CD8-positive, alpha-beta memory T cell (primary cell): ENCODE measurements at places on chromosomes 11 and 22. TPM values are rescaled to one million over a fixed set of nuclear protein-coding genes. Genes with fewer than 3 reads are reported as not detected.

DNA sequence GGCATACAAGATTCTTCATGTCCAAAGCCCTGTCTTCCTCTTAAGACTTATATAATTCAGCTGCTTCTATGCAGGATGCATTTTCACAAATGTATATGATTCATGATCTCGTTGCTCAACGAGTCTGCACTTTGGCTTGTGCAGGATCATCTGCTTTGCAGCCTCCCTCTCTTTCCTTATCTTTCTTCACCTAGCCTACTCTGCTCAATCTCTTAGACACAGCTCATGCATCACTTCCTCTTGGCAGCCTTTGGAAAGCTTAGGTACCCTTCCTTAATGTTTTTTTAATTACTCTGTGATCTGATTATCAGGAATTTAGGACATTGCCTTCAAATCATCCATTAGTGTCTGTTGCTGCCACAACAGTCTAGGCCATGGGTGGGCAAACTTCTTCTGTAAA lies 673.8 kb downstream of the NELL1 start:
- no peak overlapping the region for H3K27ac ChIP-seq
- H3K4me1 ChIP-seq: no peaks in the 10 kb centered on the region
- no peaks in the 10 kb centered on the region for H3K36me3 ChIP-seq
- no peak for DNase-seq
- no peaks in the 10 kb centered on the region for H3K27me3 ChIP-seq
- H3K4me3 ChIP-seq: no peak overlapping the region

- no peaks in the 10 kb centered on the region for H3K36me3 ChIP-seq
- no peaks in the 10 kb centered on the region for H3K27me3 ChIP-seq
- no peaks in the 10 kb centered on the region for H3K4me1 ChIP-seq
- DNase-seq: no peak
- no peak overlapping the region for H3K4me3 ChIP-seq
Measured at GRCh38 chr11:69492201-69492991, 10.9 kb downstream of the LINC01488 start.

GRCh38 chr11:129013737-129014475 lies 71.2 kb upstream of the TP53AIP1 start:
- no peaks in the 10 kb centered on the region for H3K36me3 ChIP-seq
- DNase-seq: no peak
- H3K4me3 ChIP-seq: no peak overlapping the region
- no peaks in the 10 kb centered on the region for H3K27me3 ChIP-seq
- H3K27ac ChIP-seq: no peak overlapping the region

DNA sequence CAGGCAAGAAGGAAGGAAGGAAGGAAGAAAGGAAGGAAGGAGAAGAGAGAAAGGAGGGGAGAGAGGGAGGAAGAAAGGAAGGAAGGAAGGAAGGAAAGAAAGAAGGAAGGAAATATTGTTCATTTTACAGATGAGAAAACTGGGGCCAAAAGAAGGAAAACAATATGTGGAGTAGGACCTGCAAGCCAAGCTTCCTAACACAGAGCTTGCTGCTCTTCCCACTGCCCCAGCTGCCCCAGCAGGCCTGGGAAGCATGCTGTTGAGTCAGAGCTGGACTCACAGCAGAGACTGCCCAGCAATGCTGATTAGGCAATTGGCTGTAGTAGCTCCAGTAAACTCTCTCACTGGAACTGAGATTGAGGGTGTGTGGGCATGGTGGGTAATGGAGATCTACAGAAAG lies 42.6 kb upstream of the SMCO4 start:
- no peak overlapping the region for H3K27ac ChIP-seq
- no peak overlapping the region for H3K4me3 ChIP-seq
- H3K27me3 ChIP-seq: no peaks in the 10 kb centered on the region
- no peak for DNase-seq

DNA sequence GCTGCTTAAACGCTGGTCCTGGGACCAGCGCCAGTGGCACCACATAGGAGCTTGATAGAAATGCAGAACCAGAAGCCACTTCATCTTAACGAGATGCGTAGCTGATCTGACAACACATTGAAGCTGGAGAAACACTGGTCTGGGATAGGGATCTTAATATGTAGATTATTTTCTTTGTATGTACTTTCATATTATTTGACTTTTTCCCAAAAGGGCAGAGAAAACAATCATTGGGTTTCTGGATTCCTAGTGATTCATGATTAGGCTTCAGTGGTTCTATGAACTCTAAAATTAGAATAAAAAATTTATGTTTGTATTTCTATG lies 12.3 kb downstream of the MPEG1 start:
- H3K27me3 ChIP-seq: no peaks in the 10 kb centered on the region
- H3K4me3 ChIP-seq: no peak overlapping the region
- H3K27ac ChIP-seq: no peak overlapping the region
- no peaks in the 10 kb centered on the region for H3K36me3 ChIP-seq
- no peaks in the 10 kb centered on the region for H3K4me1 ChIP-seq

The TECTA gene
- total RNA-seq: 0.39 TPM

DNA sequence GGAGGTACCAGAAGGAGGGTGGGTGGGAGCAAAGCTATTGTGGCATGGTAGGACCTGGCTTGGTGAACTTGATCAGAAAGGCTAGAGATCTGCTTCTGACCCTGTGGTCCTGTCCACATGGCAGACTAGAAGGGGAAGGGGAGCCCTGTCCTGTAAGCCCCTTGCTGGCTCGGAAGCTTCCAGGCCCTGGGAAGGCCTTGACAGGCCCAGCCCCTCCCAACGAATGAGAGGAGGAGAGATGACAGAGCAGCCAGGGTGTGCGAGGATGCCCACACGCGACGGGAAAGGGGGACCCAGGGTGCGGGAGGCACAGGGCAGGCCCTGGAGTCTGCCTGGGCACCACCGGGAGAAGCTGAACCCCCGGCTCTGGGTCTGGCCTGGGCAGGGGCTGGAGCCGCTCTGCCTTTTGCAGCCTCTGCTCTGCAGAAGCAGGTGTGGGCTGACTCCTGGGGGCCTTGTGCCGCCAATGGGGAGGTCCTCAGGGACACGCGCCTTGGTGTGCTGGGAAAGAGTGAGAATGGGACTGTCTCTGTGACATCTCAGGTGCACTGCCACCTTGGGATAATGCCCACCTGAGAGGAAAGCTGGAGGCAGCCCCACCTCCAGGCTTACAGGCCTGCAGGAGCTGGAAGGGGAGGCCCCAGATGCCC lies 1447.5 kb downstream of the BRD1 start:
- no peak for DNase-seq
- no peak overlapping the region for H3K4me3 ChIP-seq
- no peaks in the 10 kb centered on the region for H3K4me1 ChIP-seq
- no peaks in the 10 kb centered on the region for H3K36me3 ChIP-seq

The KCTD14 gene
- total RNA-seq: 0.20 TPM

DNA sequence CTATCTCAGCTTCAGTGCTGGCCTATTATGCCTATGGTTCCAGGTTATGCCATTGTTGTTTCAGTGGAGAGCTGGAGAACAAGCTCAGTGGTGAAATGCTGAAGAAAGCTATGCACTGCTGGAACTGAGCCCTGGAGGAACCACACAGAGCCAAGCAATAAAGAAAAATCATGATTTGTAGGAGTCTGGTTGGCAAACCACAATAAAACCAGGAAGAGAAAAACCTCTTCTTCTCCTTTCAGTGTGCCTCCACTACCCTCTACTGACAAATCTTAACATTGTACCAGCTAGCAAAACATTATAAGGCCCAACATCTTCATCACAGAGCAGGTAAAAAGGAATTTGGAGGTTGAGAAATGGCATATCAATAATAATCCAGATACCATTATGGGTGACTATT lies 5.3 kb downstream of the OR51F2 start:
- DNase-seq: no peak
- H3K4me1 ChIP-seq: no peaks in the 10 kb centered on the region
- no peaks in the 10 kb centered on the region for H3K27me3 ChIP-seq
- H3K36me3 ChIP-seq: no peaks in the 10 kb centered on the region

DNA sequence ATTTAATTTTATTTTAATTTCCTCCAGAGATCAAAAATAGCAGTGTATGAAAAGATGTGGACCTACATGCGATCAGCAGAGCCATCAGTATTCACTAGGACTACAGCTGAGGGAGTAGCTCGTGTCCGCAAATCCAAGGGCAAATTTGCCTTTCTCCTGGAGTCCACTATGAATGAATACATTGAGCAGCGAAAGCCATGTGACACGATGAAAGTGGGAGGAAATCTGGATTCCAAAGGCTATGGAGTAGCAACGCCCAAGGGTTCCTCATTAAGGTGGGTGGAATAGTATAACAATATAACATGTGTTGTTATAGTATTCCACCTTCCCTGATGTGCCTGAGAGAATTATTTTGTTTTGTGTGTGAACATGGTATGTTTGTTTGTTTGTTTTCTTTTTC lies 88.3 kb downstream of the MSANTD4 start:
- no peaks in the 10 kb centered on the region for H3K27me3 ChIP-seq
- H3K36me3 ChIP-seq: no peaks in the 10 kb centered on the region
- H3K4me3 ChIP-seq: no peak overlapping the region
- H3K4me1 ChIP-seq: no peaks in the 10 kb centered on the region
- no peak overlapping the region for H3K27ac ChIP-seq

- no peaks in the 10 kb centered on the region for H3K36me3 ChIP-seq
- H3K27me3 ChIP-seq: no peaks in the 10 kb centered on the region
- no peak overlapping the region for H3K4me3 ChIP-seq
- no peaks in the 10 kb centered on the region for H3K4me1 ChIP-seq
- DNase-seq: no peak
- no peak overlapping the region for H3K27ac ChIP-seq
Measured at GRCh38 chr22:45960477-45961386, 16.2 kb downstream of the WNT7B start.

GRCh38 chr11:96554236-96554820 lies 164.5 kb downstream of the JRKL start:
- no peaks in the 10 kb centered on the region for H3K36me3 ChIP-seq
- no peak overlapping the region for H3K27ac ChIP-seq
- no peaks in the 10 kb centered on the region for H3K27me3 ChIP-seq
- DNase-seq: no peak
- no peaks in the 10 kb centered on the region for H3K4me1 ChIP-seq

GRCh38 chr11:19789835-19790710 lies 77.4 kb downstream of the NAV2 start:
- H3K27ac ChIP-seq: no peak overlapping the region
- no peak overlapping the region for H3K4me3 ChIP-seq
- no peak for DNase-seq
- no peaks in the 10 kb centered on the region for H3K27me3 ChIP-seq
- H3K36me3 ChIP-seq: no peaks in the 10 kb centered on the region

DNA sequence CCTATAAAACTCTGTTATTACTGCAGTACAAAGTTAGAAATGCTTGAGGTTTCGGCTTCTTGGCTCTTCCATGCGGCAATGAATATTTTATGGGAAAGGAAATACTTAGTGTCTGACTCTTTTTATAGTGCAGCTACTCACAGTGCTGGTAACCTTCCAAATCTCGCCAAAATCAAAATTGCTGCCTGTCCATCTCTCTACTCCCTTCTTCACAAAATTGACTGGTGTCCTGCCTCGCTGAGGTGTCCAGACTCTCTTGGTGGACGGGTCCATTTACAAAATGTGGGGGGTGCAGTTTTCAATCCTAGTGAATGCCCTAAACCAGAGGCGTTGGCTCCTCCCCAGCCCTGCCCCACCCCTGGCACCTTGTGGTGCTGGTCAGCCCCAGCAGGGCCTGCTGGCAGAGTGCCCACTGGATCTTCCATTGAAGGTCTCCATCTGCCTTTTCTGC lies 73.5 kb downstream of the ZBTB16 start:
- H3K4me3 ChIP-seq: no peak overlapping the region
- no peak for DNase-seq

- H3K27me3 ChIP-seq: no peaks in the 10 kb centered on the region
- no peak for DNase-seq
- no peaks in the 10 kb centered on the region for H3K4me1 ChIP-seq
- H3K27ac ChIP-seq: no peak overlapping the region
Measured at GRCh38 chr22:26082866-26083265, 86.4 kb upstream of the SEZ6L start.

DNA sequence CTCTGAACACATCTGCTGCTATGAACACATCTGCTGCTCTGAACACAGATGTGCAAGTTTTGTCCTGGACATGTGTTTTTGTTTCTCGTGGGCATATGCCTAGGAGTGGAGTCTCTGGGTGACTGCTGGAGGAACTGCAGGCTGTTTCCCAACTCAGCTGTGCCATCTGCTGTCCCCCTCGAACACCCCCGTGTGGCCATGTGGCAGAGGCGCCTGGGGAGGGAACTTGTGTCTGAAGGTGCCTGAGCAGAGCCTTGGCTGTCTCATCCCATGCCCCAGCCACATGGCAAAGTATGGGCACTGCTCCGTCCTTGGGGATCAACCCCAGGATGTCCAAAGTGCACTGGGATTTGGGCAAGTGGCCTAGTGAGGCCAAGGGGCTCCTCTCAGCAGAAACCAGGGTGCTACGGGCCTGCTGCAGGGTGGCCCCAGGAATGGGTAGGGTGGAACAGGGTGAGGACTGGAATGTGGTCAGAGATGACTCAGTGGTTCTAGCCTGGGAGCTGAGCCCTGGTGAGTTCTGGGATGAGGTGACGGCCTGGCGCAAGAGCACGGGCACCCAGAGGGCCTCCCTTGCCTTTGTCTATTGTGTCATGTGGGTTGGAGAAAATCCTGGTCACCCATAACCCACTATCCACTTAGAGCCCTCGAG lies 14.7 kb downstream of the GATD1 start:
- no peak overlapping the region for H3K27ac ChIP-seq
- H3K4me3 ChIP-seq: no peak overlapping the region
- H3K4me1 ChIP-seq: no peaks in the 10 kb centered on the region
- no peak for DNase-seq

GRCh38 chr11:18615628-18616392 lies 16.2 kb downstream of the MISFA start:
- DNase-seq: no peak
- H3K27ac ChIP-seq: no peak overlapping the region
- H3K4me3 ChIP-seq: no peak overlapping the region
- peaks cover 32% of the 10 kb centered on the region for H3K36me3 ChIP-seq
- H3K4me1 ChIP-seq: peaks cover 34% of the 10 kb centered on the region

DNA sequence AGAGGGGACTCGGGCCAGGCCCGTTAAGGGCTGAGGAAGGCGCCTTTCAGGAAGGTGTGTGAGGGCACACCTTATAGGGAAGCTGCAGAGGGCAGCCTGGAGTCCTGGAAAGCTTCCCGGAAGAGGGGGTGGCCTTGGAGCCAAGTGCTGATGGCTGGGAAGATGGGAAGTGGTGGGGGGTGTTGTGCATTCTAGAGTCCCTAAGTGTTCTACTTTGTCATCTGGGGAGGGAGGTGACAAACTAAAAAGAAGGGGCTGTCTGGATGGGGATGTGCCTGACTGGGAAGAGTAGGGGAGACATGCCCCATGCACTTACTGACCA lies 6.8 kb downstream of the ZDHHC8 start:
- DNase-seq: no peak
- H3K36me3 ChIP-seq: no peaks in the 10 kb centered on the region
- H3K27me3 ChIP-seq: no peaks in the 10 kb centered on the region
- H3K27ac ChIP-seq: no peak overlapping the region
- peaks cover 13% of the 10 kb centered on the region for H3K4me1 ChIP-seq

- H3K36me3 ChIP-seq: no peaks in the 10 kb centered on the region
- no peak within 1 kb of the TSS for H3K4me3 ChIP-seq
- H3K27ac ChIP-seq: peak within 1 kb of the TSS; percentile 24
- peaks cover 5% of the 10 kb centered on the region for H3K4me1 ChIP-seq
Measured at GRCh38 chr22:26617271-26618199, at the start of gene CRYBB1. Gene CRYBB1 (minus strand): TSS chr22:26618027. CDS start chr22:26616319, 1,708 bp downstream.
